Aorta (tissue), 5 donors: ENCODE measurements at places on chromosomes 16 and 17.

GRCh38 chr17:33142705-33143299 lies 150.3 kb downstream of the ASIC2 start:
- no peak for DNase-seq

DNA sequence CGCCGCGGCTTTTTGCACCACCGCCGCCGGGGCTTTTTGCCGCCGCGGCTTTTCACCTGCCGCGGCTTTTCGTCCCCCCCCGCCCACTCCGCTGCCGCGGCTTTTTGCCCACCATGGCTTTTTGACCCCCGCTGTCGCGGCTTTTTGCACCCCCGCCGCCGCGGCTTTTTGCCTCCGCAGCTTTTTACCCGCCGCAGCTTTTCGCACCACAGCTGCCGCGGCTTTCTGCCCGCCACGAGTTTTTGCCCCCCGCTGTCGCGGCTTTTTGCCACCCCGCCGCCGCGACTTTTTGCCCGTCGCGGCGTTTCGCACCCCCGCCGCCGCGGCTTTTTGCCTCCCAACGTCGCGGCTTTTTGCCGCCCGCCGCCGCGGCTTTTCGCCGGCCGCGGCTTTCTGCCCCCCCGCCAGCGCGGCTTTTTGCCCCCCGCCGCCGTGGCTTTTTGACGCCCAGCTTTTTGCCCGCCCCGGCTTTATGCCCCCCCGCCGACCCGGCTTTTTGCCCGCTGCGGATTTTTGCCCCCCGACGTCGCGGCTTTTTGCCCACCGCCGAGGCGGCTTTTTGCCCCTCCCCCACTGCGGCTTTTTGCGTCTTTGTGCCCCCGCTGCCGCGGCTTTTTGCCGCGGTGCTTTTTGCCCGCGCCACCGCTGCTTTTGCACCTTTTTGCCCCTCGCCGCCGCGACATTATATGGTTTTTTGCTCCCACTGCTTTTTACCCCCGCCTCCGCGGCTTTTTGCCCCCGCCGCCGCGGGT lies 1343.6 kb downstream of the TP53TG3F start:
- no peak for DNase-seq

DNA sequence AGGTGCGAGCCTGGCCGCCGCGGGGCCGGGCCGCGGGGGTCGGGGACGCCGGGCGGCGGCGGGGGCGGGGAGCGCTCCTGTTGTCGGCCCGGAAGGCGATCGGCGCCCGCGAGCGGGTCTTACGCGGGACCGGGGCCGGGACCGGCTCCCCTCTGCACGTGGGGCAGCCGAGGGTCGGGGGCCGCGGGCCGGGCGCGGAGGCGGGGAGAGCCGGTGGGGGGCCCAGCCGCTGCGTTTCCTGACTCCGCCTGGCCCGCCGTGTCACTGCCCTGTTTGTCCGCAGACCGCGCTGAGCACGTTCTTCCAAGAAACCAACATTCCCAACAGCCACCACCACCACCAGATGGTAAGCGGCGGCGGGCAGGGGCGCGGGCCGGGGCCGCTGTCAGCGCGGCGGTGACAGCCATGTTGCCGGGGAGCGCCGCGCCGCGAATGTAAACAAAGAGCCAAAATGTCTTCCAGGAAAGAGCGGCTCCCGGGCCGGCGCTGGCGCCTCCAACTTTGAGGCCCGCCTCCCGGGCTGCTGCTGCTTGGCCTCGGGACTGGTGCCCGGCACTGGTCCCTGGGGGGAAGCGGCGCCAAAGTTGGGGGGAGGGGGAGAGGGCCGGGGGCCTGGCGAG lies 586 bp downstream of the UBALD2 start:
- DNase-seq: peak; percentile 90

GRCh38 chr17:30840771-30841170 lies 9.0 kb downstream of the ATAD5 start:
- DNase-seq: no peak

DNA sequence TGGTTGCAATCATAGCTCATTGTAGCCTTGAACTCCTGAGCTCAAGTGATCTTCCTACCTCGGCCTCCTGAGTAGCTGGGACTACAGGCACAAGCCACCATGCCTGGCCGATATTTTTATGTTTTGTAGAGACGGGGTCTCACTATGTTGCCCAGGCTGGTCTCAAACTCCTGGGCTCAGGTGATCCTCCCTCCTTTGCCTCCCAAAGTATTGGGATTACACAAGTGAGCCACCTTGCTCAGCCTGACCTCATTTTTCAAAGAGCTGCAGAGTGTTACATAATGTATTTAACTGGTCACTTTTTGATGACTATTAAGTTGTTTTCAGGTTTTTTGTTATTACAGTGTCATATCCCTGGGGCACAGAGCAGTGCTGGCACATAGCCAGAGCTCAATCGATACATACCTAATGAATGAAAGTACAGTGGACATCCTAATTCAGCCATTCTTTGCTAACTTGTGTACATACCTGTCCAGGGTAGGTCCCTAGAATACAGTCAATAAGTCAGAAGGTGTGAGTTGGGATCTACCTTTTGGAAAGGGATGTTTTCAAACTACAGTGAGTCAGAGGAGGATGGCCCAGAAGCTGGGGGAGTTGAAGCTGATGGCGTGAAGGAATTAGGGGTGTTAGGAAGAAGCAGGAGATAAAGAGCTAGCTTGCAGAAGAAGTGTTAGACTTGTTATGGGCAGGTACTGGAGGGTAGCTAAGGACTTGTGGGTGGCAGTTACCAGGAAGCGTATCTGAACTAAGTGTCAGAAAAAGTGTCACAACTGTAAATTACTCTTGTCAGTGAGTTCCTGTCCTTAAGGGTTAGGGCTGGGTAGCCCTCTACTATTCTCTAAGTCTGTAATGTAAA lies 20.1 kb upstream of the CYLD start:
- DNase-seq: no peak

DNA sequence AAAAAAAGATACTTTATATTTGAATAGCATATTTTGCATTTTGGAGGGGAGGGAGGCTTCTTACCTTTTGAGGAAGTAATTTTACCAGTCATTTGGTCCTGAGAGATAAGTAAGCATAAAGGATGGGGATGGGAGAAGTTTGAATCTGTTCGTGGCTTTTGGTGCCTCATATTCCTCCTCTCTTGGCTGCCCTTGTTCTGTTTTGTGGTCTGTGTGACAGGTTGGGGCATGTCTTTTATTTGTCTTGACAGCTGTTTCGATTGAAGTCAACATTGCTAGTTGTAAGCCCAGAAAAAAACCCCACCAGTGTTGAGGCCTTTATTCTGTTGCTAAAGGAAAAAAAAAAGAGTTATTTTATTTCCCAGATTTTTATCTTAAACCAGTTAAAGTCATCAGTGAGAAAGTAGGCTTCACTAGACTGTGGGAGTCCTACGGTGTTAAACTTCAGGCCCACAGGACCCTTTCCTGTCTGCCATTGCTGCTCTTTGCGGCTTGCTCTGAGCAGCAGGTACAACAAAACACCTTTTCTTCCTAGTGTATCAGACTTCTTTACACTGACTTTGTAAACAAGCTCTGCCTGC lies 11.4 kb downstream of the SLC7A6 start:
- no peak for DNase-seq

- peak; percentile 80 for DNase-seq
Measured at GRCh38 chr17:34235389-34236028, 19.6 kb upstream of the CCL2 start.

DNA sequence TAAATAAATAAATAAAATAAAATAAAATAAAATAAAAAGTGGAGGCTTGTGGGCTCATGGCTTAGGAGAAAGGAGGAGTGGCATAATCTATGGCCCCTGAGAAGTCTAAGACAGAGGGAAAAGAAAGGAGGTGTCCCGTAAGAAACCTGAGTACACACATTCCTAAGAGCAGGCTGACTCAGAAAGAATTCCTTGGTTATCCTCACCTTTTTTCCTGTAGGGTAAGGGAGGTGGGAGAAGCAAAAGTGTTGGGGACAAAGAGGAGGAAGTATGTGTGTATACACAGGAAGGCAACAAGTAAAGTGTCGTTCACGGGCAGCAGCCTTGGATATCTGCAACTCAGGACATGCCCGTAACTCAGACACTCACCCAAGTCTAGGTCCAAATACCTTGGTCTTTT lies 29.3 kb downstream of the MARF1 start:
- no peak for DNase-seq

GRCh38 chr16:47986031-47986430 lies 169.8 kb downstream of the ABCC12 start:
- DNase-seq: no peak

DNA sequence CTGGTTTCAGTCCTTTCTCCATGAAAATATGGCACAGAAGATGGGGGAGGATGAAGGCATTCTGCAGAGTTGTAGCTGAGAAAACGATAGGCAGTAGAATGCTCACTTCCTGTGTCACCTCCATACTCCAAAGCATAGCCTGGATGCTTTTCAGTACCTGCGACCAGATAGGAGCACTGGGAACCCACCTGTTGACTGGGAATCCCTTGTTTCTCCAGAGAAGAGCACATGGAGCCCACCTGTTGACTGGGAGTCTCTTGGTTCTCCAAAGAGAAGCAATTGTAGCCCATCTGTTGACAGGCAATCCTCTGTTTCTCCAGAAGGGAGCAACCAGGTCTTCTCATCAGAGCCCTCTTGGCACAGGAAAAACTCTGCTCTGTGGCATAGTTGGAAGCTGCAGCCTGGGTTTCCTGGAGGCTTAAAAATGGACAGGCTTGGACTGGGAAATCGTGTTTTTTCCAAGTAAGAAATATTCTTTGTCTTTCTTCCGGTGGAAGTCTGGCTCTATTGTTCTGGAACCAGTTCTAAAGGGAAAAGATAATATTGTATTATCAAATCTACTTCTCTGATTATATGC lies 13.2 kb downstream of the TERF2IP start:
- no peak for DNase-seq

DNA sequence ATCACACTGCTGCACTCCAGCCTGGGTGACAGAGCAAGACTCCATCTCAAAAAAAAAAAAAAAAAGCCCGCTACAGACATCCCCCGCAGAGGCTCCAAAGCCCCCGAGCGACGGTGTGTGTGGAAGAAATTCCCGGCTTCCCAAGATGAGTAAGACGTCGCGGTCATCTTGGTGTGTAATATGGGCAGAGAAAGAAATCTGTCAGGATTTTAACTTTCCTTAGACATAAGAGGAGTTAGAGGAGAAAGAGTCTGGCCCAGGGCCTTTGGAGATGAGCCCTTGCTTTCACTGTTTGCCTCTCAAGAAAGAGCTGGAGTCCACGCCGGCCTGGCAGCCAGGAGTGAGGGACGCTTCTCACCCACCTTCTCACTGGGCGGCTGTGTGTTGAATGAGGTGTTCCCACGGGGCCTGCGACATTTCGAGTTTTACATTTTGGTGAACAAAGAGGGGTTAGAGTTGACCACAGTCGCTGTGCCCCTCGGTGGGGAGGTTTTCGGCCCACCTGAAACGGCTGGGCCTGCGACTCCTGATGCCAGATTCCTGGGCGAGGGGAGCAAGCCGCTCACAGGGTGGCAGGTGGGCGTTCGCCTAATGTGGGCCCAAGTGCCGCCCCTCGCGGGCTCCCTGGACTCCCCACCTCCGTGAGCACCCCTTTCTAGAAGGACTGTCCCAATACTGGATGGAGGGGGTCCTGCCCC lies 17.9 kb downstream of the C1QTNF1 start:
- peak; percentile 32 for DNase-seq

- DNase-seq: no peak
Measured at GRCh38 chr17:8105957-8106398, 12.3 kb downstream of the ALOXE3 start.

DNA sequence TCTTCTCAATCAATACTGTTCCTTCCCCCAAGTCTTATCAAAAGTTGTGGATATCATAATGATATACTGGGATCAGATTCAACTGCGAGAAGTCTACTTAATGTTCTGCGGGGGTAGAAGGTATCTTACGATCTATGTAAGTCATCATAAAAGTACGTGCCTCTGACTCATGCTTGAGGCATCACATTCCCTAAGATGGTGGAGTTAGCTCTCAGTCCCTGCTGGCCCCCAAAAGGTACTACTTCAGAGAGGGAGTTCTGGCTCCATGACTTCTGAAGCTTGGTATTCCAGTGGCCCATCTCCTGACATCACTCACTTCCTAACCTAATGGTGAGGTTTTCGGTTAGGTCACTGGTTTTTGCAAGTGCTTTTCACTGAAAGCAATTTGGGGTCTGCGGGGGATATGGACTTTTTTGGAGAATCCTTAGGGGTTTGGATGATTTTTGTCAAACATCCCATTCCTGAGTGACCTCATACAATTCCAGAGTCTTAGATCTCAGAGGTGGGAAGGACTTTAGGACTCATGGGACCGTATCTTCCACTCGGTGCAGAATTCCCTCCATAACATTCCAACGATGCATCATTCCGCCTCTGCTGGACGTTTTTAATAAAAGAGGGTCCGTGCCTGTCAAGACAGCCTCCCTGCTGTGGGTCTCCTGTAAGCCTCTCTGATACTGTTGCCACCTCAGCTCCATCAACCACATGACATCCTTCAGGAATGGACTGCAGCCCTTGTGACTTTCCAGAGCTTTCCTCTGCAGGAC lies 74.3 kb downstream of the DYNLRB2 start:
- DNase-seq: no peak

DNA sequence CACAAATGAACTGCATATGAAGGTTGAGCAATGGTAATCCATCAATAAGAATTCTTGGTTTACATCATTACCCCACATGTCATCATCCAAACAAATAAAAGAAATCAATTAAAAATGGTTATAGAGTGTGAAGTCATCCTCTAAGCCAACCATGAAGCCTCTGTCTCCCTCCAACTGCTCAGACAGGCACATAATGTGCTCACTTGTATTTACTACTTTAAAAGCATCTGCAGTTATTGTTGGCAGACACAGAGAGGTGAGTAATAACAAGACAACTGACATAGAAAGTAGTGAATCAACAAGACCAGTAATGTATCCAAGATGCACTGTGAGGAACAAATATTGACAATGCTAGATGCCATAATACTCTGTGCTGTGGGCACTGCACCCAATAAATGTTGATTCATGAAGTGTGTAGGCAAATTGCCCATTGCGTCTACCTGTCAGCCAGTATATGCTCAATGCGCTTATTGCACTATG lies 20.0 kb downstream of the ADAMTS18 start:
- no peak for DNase-seq

DNA sequence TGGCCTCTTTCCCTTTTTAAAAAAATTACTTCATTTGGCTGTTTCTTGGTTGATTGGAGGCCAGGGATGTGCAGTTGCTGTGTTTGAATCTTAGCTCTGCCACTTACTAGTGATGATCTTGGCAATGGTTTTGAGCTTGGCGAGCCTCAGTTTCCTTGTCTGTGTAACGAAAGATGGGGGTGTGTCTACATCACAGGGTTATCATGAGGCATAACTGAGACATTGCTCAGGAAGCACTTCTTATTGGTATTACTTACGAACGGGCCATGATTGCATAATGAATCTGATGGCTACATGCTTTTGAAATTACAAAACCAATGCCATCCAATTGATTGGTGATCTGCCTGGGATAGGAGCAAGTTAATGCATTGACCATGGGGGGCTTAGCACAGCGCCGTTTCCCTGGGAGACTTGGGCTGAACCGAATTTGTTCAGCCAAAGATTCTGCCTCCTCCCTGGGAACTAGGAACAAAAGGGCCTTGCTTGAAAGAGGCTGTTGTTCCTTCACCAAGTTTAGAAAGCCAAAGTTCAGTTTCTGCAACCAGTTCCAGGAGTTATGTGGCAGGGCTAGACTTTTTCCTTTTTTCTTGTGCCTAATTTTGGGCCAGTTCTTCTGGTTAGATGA lies 21.9 kb downstream of the CMIP start:
- no peak for DNase-seq
